ENCODE measurements at places on chromosomes 16 and 17.

DNA sequence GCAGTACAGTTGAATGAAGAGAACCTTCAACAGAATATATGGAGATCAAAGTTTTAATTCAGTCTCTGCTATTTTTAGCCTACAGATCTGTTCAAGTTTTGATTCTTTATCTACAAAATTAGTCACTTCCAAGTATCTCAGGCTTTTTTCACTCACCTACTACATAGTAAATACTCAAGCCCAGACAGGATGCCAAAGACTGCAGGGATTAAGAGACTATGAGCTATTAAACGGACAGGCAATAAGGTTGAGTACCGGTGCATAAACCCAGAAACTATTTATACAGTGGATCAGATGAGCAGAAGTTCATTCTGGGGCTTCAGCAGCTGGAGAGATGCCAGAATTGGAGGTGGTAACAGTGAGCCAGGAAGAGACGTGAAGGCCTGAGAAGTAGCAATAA, 18.7 kb upstream of the OR3A1 start:
- no peak for DNase-seq

GRCh38 chr17:9928601-9929333, 23.7 kb upstream of the RCVRN start:
- DNase-seq, result no peak

DNA sequence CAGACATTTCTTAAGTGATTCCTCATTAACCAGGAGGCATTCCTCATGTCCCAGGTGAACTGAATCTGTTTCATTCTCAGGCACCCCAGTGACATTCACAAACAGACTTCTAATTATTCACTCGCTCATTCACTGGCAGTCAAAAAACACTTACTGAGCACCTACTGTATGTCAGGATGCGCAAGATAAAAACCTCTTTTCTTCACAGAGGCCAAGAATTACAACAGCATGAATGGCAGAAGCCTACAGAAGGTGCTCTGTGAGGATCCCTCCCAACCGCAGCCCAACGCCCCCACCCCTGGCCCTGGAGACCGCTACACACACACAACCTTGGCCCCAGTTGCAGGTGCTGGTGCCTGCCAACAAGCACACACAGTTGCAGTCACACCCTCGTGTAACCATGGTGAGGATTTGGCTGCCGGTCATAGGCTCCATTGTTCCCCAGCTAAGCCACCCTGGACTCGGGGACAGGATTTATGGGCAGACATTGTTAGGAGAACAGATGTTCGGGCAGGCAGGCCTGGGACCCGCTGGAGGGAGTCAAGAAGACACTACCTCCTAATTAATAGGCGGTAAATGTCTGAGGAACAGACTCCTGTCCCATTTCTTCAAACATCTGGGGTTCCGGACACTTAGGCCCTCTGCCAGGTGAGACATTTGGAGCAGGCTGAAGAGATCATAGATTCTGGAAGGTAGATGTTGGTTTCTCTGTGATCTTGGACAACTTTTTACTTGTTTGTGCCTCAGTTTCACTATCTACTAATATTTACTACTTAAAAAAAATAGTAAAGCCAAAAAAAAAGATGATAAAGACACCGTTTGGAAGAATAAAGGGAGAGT, 43.2 kb downstream of the CUEDC1 start:
- DNase-seq, result no peak

DNA sequence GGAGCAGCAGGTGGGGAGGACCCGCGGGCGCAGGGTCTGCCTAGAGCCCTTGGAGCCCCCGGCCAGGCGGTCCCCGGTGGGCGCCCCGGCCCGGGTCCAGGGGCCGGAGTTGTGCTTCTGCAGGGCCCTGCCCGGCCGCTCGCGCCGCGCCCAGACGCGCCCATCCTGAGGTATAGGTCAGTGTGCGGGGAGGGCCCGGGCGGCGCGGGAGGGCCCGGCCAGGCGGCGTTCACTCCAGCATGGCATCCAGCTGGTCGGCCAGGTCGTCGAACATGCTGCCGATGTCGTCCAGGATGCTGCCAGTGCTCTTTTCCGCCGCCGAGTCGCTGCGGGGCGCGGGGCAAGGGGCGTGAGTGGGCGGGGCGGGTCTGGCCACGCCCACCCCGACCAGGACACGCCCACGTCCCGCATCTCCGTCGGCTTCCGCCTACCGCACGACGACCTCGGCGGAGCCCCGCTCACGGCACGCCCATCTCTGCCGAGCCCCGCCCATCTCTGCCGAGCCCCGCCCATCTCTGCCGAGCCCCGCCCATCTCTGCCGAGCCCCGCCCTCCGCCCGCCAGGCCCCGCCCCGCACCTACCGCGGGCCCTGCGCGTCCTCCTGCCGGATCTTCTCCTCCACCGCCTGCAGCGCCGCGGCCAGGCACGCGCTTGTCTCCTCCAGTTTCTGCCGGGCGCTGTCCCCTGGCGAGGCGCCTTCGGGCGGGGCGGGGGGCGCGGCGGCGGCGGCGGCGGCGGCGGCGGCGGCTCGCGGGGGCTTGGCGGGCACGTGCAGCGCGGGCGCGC, 17.9 kb downstream of the CASKIN1 start:
- DNase-seq, result peak; percentile 70

GRCh38 chr17:58666858-58667267, 25.0 kb downstream of the TEX14 start:
- peak; percentile 70 for DNase-seq

DNA sequence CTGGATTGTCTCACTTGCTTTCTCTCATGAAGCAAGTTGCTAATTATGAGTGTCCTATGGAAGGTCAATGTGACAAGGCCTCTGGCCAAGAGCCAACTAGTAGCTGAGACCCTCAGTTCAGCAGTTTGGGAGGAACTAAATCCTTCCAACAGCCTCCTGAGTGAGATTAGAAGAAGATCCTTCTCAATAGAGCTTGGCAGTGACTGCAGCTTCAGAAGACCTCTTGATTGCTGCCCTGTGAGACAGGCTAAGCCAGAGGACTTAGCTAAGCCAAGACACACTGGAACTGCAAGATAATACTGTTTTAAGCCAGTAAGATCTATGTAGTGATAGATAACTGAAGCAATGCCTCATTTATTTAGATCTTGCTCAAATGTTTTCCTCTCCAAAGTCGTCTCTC, 34.3 kb downstream of the PCTP start:
- no peak for DNase-seq
